ENCODE measurements at places on chromosomes 5 and 9. TPM values are rescaled to one million over a fixed set of nuclear protein-coding genes. Genes with fewer than 3 reads are reported as not detected.

GRCh38 chr9:744790-745484 lies 96.6 kb upstream of the DMRT1 start:
- no peak for DNase-seq

DNA sequence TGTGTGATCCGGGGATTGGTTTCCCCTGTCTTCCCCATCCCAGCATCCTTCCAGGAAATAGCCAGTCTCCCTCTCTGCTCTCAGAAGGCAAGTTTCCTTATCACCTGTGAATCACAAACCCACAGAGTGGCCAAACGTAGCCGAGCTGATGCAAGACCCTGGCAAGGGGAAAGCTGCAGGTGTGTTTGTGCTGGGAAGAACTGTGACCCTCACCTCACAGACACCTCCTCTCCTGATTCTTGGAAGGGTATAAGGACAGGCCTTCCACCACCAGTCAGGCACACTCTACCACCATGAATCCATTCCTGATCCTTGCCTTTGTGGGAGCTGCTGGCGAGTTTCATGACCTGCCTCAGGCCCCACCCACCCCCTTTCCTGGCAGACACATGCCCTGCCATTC lies at the start of gene PRSS3:
Gene PRSS3 (plus strand): TSS at position 281 of the 400 bp plus-strand sequence. CDS start 13 bp downstream, at position 294.
- no peak for DNase-seq

- DNase-seq = no peak
Observed at GRCh38 chr5:68440651-68441050, 225.1 kb downstream of the PIK3R1 start.

DNA sequence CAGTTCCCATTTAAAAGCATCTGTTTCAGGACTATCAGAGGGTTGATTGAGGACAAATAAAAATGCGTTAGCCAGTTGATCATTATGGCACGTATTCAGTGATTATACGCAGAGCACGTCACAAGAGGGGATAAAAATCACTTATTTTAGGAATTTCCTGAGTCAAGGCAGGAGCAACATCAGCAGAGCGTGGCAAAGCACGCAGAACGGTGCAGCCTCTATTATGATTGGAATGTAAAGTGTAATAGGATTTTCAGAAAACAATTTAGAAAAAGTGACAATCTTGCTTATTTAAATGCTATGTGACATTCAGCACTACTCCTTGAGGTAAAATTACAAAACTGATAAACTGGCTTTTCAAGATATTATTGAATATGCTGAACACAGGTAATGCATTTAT lies 413.6 kb upstream of the DAP start:
- no peak for DNase-seq

GRCh38 chr5:131999041-131999440 lies 12.4 kb downstream of the ACSL6 start:
- DNase-seq = no peak

DNA sequence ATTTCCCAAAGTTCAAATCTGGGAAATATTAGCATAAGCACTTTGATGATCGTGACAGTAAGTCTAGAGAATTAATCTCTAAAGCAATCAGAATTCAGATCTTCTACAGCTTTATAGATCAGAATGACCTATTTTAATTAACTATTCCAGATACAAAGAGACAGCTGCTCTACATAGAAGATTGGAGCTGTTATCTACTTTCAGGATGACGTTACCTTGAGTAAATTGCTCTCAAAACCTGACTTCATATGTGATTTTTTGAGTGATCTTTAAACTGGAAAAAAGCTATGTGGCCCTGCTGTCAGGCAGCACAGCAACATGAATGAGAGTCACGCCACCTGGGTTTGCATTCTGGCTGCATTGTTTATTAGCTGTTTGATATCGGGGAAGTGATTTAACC lies 259.9 kb upstream of the CDH6 start:
- no peak for DNase-seq

- no peak for DNase-seq
Observed at GRCh38 chr5:140113180-140113698, 670 bp upstream of the PURA start.

GRCh38 chr5:90534922-90535321 lies 5.5 kb upstream of the LYSMD3 start:
- DNase-seq = peak; percentile 36

DNA sequence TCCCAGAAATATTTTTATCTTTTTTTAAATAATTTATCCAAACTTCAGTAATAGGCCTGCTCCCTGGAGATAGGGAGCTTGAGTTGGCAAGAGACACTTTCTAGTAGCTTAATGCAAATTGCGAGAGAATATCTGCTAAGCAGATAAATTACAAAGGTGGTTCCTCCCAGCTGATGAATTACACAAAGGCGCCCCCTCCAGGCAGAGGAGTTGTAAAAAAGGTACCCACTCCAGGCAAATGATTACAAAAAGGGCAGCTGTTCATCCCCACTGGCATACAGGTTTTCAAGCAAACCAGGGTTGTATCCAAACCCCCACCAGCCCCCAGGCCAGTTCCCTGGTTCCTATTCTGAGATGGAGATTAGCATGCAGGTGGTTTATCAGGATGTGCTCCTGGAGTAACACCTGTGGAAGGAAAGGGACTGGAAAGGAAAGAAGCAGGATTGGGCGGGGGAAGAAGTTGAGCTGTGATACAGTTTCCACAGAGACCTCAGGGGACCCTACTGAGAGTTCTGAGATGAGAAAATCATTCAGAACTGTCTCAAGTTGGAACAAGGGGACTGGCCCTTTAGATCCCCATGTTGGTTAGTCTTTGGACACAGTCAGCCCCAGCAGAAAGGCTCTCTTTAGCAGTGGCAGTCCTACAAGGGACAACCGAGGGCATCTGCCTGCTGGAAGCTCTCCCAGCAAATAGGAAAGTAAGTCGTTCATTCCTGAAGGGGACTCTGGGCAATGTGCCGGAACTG lies 25.5 kb downstream of the ESM1 start:
- DNase-seq = peak; percentile 40

GRCh38 chr5:38420246-38420645 lies 136.2 kb downstream of the LIFR start:
- no peak for DNase-seq

DNA sequence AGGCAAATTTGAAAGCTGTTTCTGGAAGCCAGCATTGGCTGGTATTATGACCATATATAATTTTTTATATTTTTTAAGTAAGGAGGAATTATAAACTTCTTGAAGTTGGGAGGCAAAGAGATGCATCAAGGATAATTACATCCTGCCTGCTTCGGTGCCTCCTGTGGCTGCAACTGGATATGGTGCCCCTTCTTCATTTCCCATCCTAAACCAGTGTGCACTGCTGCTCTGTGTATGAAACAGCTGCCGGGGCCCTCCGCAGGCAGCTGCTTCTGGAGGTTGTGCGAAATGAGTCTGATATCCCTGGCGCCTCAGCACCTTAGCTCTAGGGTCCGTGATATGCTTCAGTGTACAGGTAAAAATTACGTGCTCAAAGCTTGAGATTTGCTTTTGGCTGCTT lies 304.2 kb downstream of the ENC1 start:
- no peak for DNase-seq

GRCh38 chr5:90549223-90549622 lies 9.4 kb upstream of the ADGRV1 start:
- DNase-seq = no peak

GRCh38 chr9:86925686-86926085 lies 21.6 kb downstream of the GAS1 start:
- DNase-seq = no peak

DNA sequence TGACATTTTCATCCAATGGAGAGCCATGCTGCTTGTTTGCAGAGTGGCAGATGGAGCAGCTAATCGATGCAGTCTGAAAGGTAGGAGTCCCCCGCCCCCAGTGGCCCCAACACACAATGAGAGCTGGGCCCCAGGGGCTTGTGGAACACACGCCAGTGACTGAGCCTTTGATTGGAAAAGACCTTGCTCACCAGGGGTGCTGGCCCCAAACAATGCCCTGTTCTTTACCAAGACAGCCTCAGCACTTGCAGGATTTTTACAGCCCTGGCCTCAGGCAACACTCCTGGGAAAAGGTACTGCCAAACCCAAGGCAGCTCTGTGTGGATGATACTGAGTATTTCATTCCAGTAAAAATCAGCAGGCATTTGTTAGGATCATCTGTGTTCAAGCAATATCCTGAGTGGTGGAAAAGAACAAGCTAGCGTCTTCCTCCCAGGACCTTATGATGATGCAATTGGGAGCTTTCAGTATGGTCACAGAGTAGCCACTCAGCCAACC lies 276.8 kb upstream of the CLINT1 start:
- no peak for DNase-seq

Gene FIBCD1
- 0.03 TPM for total RNA-seq

Gene SEMA4D
- 18.5 TPM for total RNA-seq

Gene PCDHA2
- 0.05 TPM for total RNA-seq

Gene LCP2
- not detected for total RNA-seq
